ENCODE measurements at places on chromosomes 6 and 20. TPM values are rescaled to one million over a fixed set of nuclear protein-coding genes. Genes with fewer than 3 reads are reported as not detected.

GRCh38 chr20:56359212-56360132 is 698 bp downstream of the FAM210B start:
- peak; percentile 64 for DNase-seq

- DNase-seq = no peak
These were observed 517.0 kb downstream of the TENT5A start for GRCh38 chr6:81235512-81235911.

Gene ZGPAT
- 20.1 TPM for total RNA-seq

DNA sequence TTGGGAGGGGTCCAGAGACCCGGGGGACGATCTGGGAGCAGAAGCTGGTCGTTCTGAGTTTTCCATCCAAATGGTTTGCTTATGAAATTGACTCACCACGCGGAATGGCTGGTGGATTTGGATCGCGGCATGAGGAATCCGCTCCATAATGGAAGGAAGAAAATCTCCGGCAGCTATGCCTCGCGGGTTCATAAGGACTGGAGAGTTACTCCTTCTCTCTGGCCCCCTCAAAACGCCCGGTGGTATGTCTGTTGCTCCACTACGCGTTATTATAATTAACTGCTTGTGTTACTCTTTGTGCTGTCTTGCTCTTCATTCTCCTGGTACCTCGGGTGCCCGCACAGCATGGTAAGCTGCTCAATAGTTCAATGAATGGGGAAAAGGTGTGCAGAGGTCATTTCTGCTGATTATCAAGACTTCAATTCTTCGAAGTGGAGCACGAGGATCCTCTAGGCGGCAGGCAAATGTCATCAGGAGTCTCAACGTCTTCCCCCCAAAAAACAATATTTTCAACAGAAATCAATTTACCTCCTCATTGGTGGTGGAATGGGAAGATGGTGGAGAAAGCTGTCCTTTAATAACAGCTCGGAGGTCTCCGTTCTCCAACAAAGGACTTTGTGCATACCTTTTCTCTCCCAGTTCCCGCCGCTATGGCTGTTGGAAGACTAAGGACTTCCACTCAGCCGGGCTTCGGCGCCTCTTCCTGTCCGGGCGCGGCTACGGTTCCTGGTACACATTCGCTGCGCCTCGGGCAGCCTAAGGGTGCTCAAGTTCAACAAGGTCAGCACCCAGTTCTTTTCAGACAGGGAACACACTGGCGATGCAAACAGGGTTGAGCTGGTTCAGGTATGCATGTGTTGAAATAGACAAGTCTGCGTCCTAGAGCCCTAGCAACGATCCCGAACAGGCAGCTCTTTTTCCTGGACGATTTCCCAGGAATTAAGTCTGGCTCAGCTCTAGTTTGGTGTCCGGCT is 9.2 kb upstream of the PRSS16 start:
- peak; percentile 19 for DNase-seq

GRCh38 chr6:158955255-158955654 is 44.7 kb downstream of the RSPH3 start:
- no peak for DNase-seq

Gene C6orf15
- not detected for total RNA-seq

DNA sequence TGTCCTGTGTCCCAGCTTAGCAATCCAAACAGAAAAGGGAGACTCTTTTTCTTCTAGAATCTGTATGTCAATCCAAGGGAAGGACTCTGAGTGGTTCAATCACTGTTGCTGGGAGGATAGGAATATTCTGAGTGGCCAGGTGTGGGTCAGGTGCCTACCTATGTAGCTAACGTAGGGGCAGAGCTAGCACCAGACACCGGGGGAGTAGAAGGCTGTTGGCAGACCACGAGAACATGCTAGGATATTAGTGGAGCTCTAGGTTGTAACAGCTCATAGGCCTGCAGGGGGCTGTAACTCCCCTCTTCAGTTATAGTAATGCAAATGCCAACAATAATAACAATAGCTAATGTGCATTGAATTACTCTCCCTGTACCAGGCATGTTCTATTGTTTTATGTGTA is 39.8 kb upstream of the EPB41L1 start:
- no peak for DNase-seq
